Endothelial cell (in vitro differentiated cells): ENCODE measurements at places on chromosomes 1 and 21.

- DNase-seq = no peak
These were observed 14.4 kb upstream of the KCNH1 start for GRCh38 chr1:211148366-211148765.

- no peak for DNase-seq
These were observed 978 bp downstream of the PRDM15 start for GRCh38 chr21:41877901-41878830.

- DNase-seq = no peak
These were observed 27.8 kb downstream of the KIAA0040 start for GRCh38 chr1:175164751-175165150.

- DNase-seq = no peak
These were observed 73.2 kb downstream of the LRRC8C start for GRCh38 chr1:89705901-89706699.

- DNase-seq = no peak
These were observed 1544.1 kb downstream of the PLA2G4A start for GRCh38 chr1:188372821-188373220.

DNA sequence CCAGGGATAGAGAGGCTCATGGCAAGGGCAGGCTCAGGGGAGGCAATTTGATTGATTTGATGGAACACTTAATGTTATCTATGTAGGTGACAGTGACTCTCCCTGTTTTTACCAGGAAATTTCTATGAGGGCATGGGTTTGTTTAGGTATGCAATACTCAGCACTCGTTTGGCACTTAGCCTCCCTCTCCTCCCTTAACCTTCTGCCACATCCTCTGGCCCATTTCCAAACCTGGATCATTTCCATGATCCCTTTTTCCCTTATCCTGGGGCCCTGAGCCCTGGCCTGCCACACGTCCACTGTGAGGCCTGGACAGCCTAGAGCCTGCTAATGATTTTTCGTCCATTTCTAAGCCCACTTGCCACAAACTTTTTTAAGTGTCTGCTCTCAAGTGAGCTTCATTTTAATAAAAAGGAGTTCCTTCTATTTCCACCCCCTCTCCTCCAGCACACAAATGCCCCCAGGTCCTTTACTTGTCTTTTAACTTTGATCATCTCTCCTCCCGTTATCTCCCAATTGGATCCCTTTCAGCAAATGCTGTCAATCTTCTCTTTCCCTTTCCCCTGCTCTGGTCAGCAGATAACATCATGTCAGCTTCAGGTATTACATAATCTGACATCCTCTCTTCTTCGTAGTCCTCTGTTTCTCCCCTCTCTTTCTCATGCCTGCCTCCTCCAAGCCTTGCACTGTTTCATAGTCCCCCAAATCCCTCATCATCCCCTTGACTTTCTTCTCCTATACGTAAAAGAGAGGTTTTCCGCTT, 37.8 kb upstream of the GADD45A start:
- DNase-seq = no peak

- no peak for DNase-seq
These were observed 636.4 kb upstream of the PLXNA2 start for GRCh38 chr1:208880433-208881100.

DNA sequence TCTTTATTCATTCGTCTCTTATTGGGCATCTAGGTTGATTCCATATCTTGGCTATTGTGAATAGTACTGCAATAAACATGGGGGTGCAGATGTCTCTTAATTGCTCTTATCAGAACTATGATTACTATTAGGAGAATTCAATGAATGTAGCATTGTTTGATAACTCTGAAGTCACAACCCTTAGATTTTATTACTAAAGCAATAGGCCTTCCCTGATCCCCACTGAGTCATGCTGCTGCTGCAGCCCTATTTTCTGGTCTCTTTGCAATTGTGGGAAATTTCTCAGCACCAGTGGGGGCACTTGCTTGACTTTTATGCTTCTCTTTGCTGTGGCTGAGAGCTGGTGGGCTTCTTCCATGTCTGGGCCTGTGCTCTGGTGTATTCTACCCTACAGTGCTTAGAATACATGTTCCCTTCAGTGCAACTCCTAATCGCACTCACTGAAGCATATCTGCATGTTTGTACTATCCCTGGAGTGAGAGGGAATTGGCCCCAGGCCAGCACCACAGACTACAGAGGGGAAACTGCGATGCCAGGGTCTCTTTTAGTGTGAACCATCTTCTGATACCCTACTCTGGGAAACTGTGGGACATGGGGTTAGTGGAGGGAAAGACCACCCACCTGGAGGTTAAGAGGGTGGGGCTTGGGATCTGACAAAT, 52.2 kb upstream of the ROR1 start:
- DNase-seq = no peak

GRCh38 chr1:236027104-236027503, 37.8 kb downstream of the NID1 start:
- DNase-seq = no peak

DNA sequence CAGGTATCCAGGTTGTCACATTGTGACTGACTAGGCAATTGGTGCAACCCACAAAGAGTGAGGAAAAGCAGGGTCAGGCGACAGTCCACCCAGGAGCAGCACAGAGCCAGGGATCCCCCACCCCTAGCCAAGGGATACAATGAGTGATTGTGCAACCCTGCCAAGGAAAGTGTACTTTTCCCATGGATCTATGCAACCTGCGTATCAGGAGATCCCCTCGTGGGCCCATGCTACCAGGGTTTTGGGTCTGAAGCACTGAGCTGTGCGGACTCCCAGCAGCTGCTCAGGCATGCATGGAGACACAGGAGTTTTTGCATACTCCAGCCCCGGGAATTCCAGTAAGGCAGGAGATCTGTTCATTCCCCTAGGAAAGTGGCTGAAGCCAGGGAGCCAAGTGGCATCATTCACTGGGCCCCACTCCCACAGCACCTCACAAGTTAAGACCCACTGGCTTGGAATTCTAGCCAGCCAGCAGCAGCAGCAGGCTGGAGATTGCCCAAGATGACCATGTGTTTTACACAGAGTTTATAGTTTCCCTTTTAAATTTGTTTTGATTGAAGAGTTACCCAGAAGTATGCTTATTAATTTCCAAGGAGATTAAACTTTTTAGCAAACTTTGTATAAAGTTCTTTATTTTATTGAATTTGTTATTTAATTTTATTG, 136.0 kb downstream of the LTN1 start:
- no peak for DNase-seq

- no peak for DNase-seq
These were observed 7.1 kb upstream of the SORT1 start for GRCh38 chr1:109404838-109405237.

DNA sequence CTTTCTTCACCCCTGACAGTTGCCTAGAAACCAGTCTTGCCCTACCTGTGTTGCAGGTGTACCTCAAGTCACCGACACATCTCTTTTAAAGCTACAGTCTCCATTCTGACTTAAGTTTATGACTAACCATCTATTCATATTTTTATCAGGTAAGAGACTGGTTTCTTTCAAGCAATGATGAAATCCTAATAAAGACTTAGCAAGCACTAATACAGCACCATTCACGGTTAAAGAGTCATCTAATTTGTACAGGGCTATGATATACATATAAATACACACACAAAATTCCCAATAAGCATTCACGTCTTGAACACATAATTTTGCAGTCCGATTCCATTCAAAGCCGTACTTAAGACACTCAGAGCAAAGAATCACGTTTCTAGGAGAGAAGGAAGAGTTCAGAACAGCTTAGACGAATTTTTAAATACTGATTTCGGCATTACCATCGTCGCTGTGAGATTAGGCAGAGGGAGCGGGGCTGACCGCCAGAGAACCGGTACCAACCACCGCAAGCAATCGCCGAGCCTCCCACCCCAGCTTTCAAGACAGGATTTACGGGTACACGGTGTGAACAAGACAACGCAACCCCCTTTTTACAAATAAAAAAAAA, 943 bp downstream of the ERRFI1 start:
- DNase-seq = no peak

DNA sequence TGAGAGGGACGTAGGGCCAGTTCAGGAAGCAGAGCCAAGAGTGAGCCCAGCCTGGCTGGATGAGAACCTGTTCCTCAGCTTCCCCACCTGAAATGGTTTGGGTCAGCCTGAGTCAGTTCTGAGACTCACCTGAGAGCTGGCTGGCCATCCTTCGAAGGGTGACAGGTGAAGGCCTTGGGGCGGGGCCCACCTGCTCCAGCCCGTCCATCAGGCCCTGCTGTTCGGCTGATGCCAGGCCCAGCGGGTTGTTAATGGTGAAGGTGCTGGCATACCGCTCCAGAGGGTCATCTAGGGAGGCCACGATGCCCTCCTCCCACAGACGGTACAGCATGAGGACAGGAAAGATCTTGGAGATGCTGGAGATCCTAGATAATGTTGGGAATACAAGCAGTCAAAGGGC, 14.1 kb downstream of the LACTBL1 start:
- DNase-seq = no peak

DNA sequence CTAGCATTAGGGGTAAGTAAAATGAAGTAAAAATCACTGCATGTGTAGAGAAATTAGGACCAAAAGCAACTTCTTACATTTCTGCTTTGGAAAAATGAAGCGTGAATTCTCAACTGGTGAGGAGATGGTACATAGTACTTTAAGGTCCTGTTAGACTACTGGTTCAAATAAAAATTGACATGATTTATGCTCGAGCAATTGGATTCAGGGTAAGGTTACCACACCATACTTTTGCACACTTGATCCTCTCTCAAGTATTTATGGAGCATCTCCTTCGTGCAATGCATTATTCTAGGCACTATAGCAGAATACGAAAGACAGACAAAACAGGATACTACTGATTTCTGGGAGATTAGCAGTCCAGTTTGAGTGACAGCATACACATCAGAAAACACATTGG, 66.2 kb downstream of the BRINP2 start:
- DNase-seq = no peak

- no peak for DNase-seq
These were observed 59.3 kb downstream of the NCAM2 start for GRCh38 chr21:21057349-21058062.

DNA sequence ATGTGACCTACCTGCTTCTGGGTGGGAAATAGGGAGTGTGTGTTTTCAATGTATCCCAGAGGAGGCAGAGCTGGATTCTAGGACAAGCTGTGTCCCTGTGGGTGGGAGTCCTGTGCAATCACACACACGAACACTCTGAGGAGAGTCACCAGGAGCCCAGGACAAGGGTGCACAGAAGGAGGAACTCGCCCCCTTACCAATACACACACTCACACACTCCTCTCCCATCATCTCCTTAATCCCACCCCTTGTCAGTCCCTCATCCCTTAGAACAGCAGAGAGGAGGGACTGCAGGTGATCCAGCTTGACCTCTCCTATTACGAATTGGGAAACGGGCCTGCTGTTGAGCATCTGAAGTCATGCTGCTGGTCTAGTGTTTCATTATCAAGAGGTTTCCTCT, 8.5 kb upstream of the MYBPHL start:
- no peak for DNase-seq

DNA sequence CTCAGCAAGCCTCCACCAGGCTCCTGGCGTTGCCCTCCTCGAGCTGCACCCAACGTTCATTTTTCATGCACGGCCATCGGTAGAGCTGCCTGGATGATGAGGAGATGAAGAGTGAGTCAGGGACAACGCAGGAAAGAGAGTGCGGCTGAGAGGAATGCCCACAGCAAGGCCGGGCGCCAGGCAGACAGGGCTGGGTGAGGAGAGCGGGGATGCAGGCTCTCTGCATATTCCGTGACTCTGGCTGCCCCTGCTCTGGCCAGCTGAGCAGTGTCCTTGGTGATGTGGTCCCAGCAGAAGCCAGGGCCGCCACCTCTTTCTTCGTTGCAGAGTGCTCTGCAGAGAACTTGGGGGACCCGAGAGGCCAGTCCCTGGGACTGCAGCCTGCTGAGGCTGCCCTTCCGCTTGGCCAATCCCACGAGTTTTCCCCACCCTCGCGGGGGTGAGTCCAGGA, 10.8 kb downstream of the UMODL1 start:
- no peak for DNase-seq

- DNase-seq = no peak
These were observed 4.3 kb upstream of the S100A8 start for GRCh38 chr1:153395136-153395685.

DNA sequence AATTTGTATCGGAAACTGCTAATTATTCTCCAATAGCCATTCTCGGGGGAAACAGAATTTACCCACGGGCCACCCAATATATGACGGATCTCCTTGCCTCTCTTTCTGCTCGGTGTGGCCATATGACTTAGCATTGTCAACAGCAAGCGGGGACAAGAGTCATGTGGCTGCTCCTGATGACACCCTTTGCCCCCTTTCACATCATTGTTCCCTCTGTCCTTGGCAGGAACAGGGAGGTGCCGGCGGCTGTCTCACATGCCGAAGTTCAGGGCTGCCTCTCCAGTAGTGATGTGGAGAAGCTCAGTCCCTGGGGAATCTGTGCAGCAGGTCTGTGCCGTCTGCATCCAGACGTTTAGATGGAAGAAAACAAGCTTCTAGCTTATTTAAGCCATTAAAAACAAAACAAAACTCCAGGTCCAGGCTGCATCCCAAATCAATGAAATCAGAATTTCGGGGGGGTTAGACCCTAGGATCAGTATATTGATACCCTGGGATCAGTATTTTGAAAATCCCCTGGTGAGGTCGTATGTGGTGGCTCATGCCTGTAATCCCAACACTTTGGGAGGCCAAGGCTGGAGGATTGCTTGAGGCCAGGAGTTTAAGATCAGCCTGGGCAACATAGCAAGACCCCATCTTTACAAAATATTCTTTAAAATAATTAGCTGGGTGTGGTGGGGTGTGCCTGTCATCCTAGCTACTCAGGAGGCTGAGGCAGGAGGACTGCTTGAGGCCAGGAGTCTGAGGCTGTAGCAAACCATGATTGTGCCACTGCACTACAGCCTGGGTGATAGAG, 10.8 kb downstream of the MYOM3 start:
- DNase-seq = no peak

DNA sequence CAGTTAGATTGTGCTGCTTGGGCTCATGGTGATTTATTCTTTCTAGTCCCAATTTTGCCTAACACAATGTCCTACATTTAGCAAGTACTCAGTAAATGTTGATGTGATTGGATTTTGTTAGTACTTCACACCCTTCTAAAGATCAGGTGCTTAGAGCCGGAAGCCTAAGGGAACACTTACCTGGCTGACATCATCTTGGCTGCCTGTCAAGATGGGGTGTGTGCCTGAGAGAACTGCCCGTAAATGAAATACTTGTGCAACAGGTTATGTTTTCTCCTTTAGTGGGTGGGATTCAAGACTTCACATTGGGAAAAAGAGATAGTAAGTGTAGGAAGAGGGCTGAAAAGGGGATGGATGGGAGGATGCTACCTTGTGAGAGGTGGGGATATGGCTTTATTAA, 75.5 kb upstream of the MACF1 start:
- no peak for DNase-seq

DNA sequence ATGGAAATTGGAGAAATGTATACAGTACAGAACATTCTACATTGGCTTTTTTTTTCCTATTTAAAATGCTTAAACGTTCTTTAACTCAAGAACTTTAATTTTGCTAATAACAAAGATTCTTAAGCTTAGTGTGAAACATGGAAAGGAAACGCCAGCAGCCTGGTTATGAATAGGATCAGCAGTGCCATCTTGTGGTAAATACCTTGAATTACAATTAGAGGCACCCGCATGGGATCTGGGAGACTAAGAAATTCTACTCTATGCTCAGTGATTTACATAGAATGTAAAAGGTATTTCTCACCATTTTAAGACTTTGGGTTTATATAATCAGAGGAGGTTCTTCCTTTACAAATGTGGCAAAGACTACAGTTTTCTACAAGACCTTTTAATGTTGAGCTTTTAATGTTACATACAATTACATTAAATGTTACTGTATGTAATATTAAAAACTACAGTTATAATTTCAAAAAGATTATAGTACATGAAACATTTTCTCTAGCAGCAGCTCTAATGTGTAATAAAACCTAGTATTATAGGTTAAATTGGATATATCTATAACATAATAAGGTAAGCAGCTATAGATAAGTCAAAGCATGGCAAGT, 32.1 kb upstream of the APOBEC4 start:
- DNase-seq = peak; percentile 23
